Mammary epithelial cell (primary cell): ENCODE measurements at places on chromosomes 1 and 21. TPM values are rescaled to one million over a fixed set of nuclear protein-coding genes. Genes with fewer than 3 reads are reported as not detected.
A peak's percentile ranks its signal among the peaks of the same experiment; 100 is the strongest.

Gene WNT9A
- 2.6 and 7.1 TPM in 2 replicates for total RNA-seq

Gene FAM151A
- total RNA-seq = 0.14 TPM in 1 of 2 replicates, not detected in the other

Gene CELA3A
- not detected for total RNA-seq

Gene ADORA1
- 0.51 and 0.96 TPM in 2 replicates for total RNA-seq

Gene SMCP
- not detected in 2 replicates for total RNA-seq

Gene KRTAP11-1
- total RNA-seq = not detected

Gene SYT11
- 0.33 TPM for total RNA-seq

Gene CFH
- 4.0 TPM for total RNA-seq

Gene SGIP1
- not detected for total RNA-seq

Gene LMO4
- 44.7 TPM for total RNA-seq

Gene CA6
- not detected in 2 replicates for total RNA-seq

Gene TPTE
- total RNA-seq = not detected

Gene GBP2
- total RNA-seq = 10.3 TPM

Gene MYCL
- 3.1 and 5.6 TPM in 2 replicates for total RNA-seq

Gene NBPF4
- total RNA-seq = not detected in 2 replicates

DNA sequence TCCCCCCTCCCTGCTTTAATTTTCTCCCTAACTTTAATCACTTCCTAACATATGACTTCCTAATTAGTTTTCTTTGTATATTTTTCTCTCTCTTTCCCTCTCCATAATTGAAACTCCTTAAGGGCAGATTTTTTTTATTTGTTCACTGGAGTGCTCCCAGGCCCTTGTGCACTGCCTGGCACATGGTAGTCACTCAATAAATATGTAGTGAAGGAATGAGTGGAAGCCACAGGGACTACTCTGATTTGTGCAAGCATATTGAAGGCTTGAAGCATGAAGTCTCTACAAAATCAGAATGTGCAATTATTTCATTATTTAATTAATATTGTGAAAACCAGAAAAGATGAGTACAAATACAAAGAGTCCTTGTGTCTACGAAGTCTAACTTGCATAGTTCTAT is 41.5 kb downstream of the SNX7 start:
- peak; percentile 41 for DNase-seq

GRCh38 chr1:6501279-6501813 is 9.9 kb upstream of the PLEKHG5 start:
- DNase-seq = no peak

GRCh38 chr21:42887326-42887725 is 5.8 kb upstream of the NDUFV3 start:
- DNase-seq = no peak

- DNase-seq = no peak
Measured at GRCh38 chr1:112001436-112001835, 12.0 kb upstream of the KCND3 start.

DNA sequence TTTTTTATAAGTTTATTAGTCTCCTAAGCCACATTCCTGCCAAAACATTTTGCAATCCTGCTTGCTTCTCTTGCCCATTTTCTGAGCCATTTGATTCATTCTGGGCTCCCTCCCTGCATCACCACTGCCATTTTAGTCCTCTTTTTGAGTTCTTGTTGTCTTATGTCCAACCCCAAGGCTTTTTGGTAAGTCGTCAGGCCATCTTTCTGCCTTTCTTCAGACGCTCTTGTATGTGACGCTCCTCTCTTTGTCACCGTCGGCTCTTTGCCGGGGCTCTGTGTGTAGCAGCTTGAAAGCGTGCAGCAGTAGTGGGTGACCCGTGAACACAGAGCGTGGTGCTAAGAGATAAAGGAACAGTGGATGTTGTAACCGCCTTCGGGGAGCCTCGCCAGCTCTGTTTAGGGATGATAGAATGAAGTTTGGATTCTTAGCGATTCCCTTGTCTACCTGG is 14.6 kb downstream of the HUNK start:
- no peak for DNase-seq

DNA sequence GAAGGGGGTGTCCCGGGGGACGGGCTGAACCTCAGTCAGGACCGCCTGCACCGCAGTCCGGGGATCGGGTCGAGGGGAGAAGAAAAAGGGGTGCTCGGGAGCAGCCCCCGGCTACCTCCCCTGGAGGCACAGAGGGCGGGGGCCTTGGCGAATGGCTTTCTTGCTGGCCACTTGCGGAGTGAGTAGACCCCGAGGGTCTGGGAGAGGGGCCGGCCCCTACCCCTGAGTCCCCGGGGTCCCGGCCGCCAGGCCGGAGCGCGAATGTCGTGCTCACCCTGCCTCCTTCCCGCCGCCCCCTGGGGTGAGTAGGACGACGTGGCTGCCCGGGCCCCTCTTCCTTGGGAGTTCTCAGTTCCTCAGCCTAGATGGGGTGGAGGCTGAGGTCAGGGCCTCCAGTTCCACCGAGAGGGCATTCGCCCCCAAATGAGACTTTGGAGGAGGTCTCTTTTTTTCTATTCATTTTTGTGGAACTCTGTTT is 113.0 kb downstream of the OSBPL9 start:
- DNase-seq = peak; percentile 34

DNA sequence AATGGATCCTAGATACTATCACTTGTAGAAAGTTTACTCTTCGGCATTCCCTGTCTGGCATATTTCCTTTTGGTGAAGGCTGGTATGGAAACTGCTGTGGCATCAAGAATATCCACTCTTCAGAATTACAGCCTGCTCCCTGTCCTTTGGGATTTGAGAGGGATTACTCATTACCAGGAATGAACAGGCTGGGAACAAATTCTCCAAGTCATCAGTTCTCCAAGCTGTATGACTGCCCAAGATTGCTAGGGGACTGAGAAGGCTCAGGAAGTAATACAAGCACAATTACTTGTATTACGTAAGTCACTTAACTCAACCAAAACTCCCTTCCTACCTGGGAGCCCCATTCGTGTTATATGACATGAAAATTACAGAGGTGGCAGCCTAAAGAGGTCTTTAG is 49.6 kb downstream of the CD58 start:
- DNase-seq = no peak

- no peak for DNase-seq
Measured at GRCh38 chr1:79551321-79551720, 544.8 kb upstream of the ADGRL4 start.

DNA sequence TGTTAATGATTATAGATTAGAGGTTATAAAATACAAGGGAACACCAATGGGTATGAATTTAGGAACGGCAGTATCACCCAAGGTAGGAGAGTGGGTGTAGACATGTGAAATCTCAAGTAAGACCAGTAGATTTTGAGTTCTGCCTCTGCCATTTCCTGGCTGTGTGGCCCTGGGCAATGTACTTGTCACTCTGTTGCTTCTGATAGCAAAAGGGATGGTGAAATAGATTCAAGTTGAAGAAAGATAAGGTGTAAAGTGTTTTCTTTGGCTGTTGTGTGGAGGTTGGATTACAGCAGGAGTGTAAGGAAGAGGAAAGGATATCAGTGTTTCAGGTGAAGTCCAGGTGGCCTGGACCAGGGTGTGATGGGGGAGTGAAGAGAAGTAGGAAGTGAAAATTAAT is 64.3 kb downstream of the ADSS2 start:
- DNase-seq = no peak

DNA sequence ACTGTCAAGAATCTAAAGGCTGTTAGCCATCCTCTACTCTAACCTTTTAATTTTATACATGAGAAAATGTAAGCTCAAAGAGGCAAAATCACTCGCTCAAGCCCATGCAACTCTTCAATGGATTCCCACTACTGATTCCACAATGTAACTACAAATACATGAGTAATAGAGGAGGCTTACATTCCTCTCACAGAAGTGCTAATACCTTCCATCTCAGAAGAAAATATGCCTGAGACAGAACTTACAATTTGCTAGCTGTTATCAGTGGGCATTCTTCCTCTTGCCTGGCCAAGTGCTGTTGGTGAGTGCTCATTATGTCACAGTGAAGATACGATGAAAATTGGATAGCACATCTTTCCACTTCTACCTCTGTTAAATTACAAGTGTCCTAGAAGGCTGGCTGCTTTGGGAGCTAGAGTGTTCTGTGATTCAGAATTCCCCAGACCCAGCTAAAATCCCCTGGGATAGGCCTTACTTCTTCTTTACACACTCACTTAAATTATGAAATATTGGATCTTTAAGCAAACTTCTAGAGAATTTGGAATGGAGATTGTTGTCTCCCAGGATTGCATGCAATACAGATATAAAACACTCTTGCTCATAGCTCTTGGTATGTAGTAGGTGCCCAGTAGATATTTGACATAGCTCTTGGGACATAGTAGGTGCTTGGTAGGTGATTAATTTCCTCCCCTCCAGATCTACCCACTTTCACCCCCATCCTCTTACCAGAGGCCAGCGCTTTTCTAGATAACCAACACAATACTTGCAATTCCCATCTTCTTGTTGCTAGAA is 24.1 kb downstream of the BCL9 start:
- DNase-seq = no peak

GRCh38 chr1:200213921-200214320 is 186.4 kb downstream of the NR5A2 start:
- DNase-seq = no peak

DNA sequence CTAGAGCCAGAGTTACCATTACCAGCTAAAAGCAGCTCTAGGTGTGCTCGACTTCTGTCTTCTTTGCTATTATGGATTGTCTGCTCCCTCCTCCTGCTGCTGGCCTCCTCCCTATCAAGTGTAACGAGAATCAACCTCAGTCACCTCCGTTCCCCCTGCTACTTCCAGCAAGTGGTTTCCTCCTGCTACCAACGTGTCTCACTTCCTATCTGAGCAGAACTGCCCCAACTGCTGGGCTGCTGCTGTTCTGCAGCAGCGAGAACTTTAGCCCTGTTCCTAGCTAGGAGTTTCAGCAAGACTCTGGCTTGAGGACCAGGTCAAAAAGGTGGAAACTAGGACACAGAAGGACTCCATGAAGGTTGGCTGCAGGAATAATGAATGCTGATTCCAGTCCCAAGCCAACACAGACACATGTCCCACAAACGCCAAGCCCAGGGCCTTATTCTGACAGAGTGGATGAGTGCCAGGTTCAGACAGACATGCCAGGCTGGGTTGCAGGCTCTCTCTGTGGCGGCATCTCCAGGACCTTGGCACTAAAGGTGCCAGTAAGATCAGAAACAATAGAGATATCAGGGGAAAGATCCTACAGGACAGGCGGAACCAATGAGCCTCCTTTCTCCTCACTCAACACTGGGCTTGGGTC is 46.9 kb downstream of the CD34 start:
- no peak for DNase-seq

DNA sequence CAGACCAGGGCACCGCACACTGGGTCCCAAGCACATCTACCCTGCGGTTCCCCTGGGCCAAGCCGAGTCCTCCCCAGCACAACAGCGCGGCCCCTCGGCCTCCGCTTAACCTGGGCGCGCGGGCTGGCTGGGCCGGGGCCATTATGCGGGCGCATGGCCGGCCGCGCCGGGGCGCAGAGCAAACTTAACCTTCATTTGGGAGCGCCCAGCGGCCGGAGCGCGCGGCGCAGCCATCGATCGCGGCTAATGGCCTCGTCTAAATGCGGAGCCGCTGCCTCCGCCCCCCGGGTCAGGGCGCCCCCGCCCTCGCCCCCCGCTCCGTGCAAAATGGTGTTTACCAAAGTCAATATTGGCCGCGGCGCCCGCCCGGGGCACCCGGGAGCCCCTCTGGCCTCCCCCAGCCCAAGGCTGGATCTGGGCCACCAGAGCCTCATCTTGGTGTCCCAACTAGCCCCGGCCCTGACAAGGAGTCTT is 272.1 kb downstream of the TRABD2B start:
- no peak for DNase-seq

DNA sequence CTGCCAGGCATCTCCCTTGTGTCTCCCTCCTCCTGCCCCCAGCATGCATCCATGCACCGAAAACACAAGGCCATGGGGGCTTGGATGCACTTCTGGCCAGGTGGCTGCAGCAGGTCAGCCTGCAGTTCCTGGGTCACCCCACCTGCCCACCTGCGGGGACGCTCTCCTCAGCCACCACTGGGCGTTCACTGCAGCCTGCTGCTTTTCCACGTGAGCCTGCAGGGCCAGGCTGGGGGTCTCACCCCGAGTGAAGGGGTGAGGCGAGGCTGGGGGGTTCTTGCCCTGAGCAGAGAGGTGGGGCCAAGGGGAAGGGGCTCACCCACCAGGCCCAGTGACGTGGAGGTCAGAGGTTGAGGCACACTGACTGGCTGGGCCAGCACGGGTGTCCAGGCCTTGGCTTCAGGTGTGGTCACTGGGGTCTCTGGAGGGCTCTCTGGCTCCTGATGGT is 64.6 kb downstream of the WNT9A start:
- DNase-seq = no peak

DNA sequence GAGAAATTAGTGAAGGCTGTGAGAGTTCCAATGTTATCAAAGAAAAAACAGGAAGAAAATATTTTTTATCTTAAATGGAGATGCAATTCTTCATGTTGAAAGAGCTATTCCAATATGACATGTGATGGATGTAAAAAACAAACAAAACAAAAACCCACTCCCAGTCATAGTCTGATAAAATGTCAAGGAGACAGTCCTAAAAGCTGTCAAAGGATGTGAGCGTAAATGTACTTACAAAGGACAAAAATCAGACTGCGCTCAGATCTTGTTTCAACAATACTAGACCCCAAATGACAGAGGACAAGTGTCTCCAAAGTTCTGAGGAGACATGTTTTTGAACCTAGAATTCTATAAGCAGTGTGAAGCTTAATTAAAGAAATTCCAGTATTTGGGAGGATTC is 265.8 kb downstream of the PLPP3 start:
- DNase-seq = no peak

GRCh38 chr1:44412601-44413000 is 7.5 kb downstream of the RNF220 start:
- no peak for DNase-seq

DNA sequence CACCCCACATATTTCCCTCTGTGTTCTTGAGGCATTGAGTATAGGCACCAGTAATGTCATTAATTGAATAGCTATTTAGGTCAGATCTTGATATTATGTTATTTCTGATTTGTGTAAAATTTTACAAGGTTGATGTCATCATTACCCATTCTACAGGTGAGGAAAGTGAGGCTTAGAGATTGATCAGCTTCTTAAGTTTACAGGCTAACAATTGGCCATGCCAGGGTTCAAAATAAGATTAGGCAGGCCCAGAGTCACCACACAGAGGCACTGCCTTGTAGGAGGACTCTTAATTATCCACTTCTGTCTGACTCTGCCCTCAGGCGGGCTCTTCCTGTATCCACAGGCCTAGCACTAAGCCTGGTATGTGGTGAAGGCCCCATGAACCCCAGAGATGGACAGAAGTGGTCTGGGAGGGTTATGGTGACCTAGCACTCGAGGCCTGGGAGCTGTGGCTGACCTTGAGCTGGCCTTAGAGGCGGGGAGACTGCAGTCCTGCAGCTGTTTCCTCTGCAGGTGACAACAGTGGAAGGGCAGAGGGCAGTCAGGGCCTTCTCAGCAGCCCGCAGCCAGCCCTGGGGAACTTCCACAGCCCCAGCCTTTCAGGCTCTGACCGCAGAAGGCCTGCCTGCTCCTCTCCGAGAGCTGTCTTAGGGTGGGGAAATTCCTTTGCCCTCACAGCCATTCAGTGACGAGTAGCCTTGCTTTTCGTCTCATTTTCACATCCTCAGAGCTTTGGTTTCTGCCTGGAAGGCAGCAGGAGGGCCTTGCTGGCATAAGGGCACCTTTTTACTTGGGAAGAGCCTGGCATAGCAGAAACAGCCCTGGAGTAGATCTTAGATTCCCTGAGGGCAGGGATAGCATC is 12.2 kb downstream of the ZDHHC18 start:
- DNase-seq = peak; percentile 19

GRCh38 chr1:208068908-208069307 is 158.0 kb upstream of the CD34 start:
- DNase-seq = no peak

GRCh38 chr21:21028275-21028820 is 30.1 kb downstream of the NCAM2 start:
- no peak for DNase-seq

GRCh38 chr1:224766266-224766665 is 150.1 kb downstream of the CNIH3 start:
- no peak for DNase-seq

GRCh38 chr21:31354604-31355443 is 10.8 kb upstream of the TIAM1 start:
- DNase-seq = peak; percentile 99
